ENCODE measurements at places on chromosomes 16 and 17.

DNA sequence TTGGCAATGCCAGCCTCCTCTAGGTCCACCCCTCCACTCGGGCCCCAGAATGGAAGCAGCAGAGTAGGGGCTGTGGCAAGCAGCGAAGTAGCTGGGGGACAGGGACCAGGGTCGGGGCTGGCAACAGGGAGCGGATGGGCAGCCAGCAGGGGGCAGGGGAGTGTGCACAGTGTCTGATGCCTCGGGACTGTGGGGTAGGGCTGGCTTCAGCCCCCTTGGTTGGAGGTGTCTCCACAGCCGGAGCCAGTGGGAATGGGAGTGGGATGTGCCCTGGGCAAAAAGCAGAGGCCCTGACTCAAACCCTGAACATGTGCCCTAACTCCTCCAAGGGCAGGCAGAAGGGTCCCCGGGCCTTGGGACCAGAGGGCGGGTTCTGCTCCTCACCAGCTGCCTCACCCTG is 18.5 kb upstream of the ARHGAP27 start:
- no peak for DNase-seq

- no peak for DNase-seq
These were observed 185.9 kb downstream of the SEC14L1 start for GRCh38 chr17:77326636-77327035.

- DNase-seq, result no peak
These were observed 110.3 kb downstream of the SNX29 start for GRCh38 chr16:12086822-12087221.

DNA sequence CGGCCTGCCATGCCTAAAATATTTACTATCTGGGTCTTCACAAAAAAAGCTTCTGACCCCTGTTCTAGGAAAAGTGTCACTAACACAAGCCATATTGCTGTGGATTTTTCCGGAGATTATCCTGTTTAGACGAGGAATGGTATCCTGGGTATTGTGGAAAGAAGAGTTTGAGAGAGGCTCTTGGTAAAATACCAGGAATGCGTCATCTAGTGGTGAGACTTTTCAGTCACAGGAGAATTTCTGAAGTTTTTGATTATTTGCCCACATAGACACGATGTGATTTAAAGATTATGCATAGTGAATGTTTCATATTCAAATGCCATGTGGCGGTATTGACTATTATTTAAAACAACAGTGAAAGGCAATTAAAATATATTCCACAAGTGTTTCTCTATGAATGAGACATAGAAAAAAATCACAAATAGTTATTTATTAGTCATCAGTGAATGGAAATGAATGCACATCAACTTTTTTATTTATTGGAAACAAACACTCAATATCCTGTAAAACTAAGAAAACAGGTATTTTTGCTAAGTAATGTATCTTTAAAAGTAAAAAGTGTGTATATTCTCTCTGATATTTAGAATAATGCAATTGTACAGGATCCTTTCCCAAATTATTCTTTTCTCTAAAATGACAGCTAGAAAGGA is 7.8 kb downstream of the KRT28 start:
- no peak for DNase-seq

DNA sequence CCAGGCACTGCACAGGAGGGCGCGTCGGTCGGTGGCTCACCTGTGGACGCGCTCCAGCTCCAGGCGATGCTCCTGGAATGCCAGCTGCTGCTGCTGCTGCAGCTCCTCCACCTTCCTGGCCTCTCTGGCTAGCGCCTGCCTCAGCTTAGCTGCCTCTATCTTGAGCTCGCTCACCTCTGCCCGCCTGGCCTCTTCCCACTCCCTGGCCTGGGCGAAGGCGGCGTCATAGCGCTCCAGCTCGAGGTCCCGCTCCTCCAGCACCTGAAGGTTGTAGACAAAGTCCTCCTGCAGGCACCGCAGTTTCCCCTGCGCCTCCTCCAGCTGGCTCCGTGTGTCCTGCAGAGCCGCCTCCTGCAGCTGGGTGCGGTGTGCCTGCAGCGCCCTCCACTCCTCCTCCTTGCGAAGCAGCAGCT is 11.1 kb downstream of the CCDC57 start:
- no peak for DNase-seq

DNA sequence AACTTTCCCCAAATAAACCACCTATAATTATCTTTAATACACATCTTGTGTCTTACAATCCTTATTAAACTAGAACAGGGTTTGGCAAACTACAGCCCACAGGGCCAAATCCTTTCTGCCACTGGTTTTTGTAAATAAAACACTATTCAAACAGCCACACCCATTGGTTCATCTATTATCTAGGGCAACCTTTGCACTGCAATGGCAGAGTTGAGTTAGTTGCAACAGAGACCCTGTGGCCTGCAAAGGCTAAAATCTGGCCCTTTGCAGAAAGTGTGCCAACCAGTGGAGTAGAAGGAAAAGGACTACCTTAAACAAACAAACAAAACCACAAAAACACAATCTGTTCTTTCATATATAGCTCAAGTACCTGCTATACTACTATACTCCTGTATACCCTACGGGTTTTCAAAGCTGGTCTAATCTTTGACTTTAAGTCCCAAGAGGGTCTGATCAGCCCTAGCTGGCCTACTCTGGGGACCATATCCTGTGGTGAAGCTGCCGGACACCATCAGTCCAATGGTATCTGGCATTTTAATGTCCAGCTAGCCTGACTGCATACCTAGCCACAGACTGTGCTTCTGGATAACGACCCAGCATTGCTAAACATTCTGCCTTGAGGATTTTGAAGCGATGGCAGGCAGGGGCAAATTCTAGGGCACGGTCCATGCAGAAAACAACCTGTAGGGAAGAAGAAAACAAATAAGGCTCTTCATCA is 23.3 kb downstream of the CNP start:
- DNase-seq, result no peak

GRCh38 chr16:84478172-84478947 is 26.1 kb downstream of the MEAK7 start:
- DNase-seq, result no peak

- no peak for DNase-seq
These were observed 19.8 kb downstream of the TMEM94 start for GRCh38 chr17:75476271-75476671.
